Tibial artery (tissue), 4 donors: ENCODE measurements at places on chromosomes 16 and 17.

DNA sequence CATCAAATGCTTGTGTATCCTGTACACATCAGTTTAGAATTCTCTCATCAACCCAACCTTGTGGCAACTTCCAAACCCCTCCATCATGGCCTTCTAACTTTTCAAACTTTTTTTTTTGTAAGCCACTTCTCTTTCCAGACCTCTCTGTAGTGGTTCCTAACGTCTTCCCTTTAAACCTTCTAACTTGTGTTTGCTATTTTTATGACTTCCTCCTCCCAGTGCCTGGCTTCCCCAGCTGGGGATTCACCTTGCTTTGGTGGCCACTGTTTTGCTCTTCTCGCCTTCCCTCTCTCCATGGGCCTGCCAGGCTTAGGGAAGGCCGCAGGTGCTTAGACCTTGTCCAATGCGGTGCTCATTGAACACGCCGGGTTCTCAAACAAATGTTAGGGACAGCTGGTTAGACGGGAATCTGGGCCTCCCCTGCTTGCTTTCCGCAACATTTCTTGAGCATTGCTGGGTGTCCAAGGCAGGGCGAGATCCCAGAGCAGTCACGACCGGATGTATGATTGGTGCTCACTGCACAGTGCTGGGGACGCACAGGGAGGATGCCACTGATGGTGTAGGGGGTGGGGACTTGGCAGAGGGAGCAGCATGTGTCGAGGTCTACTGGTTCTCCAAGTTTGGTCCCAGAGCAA is 1.1 kb upstream of the XYLT2 start:
- DNase-seq = peak; percentile 59

GRCh38 chr17:57747221-57748017 is 2.3 kb upstream of the CCDC182 start:
- DNase-seq = no peak

- no peak for DNase-seq
Observed at GRCh38 chr17:57561072-57561861, 183.8 kb downstream of the CCDC182 start.

DNA sequence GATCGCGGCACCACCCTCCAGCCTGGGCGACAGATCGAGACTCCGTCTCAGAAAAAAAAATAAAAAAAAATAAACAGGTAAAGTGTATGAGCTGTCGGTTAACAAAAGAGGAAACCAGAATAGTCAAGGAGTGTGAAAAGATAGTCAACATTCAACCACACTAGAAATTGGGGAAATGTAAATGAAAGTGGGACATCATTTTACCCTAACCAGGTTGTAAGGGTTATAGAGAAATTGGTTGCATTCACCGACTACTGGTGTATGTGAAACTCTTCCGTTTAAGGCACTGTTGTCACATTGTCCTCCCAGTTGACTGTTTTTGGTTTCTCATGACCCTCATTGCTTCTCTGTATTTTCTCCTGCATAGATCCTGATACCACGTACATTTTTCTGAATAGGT is 62.8 kb downstream of the RABEP1 start:
- DNase-seq = no peak

GRCh38 chr17:55334285-55334684 is 69.5 kb downstream of the HLF start:
- no peak for DNase-seq

- DNase-seq = peak; percentile 48
Observed at GRCh38 chr16:55039931-55040330, 109.3 kb downstream of the IRX5 start.

GRCh38 chr16:70644763-70645597 is 1.4 kb upstream of the IL34 start:
- DNase-seq = no peak

- no peak for DNase-seq
Observed at GRCh38 chr17:66541461-66542128, 239.2 kb downstream of the PRKCA start.

DNA sequence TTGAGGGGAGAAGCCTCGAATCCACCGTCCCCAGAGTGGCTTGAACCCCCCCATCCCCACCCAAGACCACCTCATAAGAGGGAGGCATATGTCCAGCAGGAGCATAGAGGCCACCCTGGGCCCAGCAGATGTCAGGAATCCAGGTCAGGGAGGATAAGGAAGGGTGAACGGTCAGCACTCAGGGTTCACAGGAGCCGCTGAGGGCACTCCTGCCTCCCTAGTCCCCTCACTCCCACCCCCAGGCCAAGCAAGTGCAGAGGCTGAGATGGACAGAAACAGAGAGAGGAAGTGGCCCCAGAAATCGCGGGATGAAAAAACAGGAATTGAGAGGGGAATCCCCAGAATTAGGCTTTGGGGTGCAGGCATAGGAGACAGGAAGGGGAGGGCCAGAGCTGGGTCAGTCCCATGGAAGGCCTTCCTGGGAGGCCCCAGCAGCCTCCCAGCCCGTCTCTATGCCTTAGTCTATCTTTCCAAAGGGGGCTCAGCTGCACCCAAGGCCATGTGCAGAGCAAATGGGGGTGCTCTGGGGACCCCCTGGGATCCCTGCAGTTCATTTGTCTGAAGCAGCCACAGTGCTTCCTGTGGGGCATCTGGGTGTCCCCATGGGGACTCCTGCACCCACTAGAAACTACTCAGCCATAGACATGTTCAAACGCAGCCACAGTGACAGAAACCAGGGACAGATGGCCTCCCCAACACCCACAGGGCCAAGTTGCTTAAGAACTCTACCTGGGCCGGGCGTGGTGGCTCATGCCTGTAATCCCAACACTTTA is 1.7 kb downstream of the CMTM3 start:
- no peak for DNase-seq

GRCh38 chr17:80869481-80870145 is 122.0 kb upstream of the CHMP6 start:
- no peak for DNase-seq

DNA sequence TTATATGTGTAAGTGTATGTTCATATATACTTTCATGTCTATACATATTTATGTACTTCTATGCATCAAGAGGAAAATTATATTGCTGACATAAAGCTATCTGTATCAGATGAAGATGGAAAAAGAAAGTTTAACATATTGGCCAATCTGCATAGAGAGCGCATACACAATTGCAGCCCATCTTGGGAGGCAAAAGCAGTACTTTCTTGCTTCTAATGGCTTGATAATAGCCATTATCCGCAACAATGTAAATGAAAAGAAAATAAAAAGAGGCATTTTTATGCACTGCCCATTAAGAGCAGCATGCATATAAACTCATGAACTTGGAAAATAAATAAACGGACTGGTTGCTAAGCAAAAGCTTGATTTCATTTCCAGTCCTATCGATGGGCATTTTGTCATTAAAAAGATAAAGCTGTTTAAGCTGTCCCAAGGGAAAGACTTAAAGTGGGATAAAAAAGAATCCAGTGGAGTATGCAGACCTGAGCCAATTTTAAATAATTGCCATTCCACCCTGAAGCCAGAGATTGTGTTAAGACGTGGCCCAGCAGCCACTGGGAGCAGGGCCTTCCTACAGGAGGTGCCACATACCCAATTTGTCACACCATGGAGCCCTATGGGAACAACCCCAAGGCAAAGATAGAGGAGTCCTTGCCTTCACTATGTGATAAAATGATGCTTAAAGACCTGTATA is 183.6 kb upstream of the CDH11 start:
- DNase-seq = no peak

DNA sequence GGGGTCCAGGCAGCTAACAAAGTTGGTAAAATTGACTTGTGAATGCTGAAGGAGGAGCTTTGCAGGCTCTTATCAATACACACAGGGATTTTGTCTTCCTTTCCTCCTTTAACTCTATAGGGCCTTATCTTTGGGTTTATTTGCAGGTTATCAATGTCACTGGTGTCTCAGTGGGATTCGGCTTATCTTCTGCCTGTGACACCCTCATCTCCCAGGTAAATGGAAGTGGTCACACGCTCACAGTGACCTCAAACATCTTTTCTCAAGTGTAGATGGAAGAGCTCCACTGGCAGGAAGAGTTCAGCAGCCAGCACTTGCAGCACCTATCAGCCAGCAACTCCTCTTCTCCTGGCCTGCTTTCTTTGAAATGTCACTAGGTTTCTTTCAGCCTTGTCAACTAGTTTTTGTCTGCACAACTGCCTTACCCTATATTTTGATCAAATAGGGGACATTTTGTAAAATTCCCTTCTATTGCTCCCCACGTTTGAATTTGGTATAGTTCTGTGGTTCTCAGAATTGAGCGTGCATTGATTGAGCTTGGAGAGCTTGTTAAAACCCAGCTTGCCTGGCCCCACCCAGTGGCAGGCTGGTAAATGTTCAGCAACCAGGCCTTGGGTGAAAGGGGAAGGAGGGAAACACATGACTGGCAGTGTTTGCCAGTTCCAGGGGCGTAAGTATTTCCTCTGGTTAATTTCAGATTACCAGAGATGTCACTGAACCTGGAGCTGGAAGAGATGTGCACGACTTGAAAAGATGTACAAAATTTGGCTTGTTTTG is 12.8 kb downstream of the SLC47A1 start:
- DNase-seq = peak; percentile 77

DNA sequence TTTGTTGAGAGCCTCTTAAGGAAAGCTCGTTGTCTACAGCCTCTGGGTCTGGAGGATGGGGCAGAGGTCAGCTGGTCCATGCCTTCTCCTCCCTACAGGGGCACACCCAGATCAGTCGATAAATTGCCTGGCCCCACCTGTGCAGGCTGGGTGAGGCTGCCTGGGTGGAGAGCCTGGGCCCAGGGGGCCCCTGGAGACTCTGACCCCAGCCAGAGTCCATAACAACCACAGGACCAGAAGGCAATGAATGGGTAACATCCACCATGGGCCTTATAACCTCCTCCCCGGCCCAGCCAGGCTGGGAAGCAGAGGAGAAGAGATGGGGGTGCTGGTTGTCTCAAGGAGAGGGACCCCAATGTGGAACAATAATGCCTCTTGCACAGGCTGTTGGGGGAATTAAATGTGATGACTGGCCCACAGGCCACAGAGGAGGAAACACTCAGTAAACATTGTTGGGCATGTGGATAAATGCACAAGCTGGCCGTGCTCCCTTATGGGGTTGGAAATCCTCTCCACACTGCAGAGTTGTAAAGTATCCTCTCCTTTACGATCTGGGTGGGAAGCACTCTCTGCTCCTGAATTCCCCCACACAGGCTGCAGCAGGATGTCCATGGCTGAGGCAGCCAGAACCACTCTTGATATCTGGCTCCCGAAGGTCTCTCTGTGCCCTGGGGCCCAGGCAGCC is 56.7 kb upstream of the TOB1 start:
- no peak for DNase-seq

- DNase-seq = no peak
Observed at GRCh38 chr17:3754066-3754457, 30.4 kb downstream of the HASPIN start.

- no peak for DNase-seq
Observed at GRCh38 chr16:74909665-74910064, 75.3 kb downstream of the WDR59 start.

DNA sequence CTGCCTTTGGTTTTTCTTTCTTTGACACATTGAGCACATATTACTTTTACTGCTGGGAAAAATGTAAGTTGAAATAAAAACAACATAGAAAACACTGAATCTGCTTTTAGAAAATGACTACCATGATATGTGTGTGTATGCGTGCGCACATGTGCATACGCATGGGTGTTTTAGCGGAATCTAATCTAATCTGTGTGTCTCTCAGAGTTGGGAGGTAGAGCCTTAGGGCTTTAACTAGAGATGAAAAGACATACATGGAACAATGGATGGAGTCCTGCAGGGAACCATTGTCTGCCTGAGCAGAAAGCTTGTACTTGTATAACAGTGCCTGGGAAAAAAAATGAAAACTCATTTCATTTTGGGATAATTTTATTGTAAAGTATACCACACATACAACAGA is 12.4 kb downstream of the SLFN5 start:
- no peak for DNase-seq

- DNase-seq = no peak
Observed at GRCh38 chr17:951325-952132, 28.0 kb downstream of the NXN start.

DNA sequence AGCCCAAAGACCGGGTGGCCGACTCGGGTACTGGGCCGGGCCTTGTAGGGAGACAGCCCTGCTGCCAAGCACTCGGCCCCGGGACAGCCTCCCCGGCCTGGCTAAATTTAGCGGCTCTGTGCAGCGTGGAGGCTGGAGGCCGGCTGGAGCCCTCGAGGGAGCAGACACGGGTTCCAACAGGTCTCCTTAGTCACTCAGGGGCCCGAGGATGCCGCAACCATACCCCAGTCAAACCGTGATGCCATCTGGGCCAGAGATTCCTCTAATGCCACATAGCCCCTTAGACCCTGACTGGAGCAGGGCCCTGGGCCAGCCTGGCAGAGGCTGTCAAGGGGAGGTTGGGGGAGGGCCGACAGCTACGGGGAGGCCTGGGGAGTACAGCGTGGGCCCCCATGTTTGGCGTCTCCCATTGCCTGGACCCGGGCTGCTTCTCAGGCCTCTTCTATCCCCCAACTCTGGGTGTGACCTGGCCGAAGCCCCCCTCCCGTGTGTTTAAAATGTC is 2.9 kb upstream of the P2RX1 start:
- DNase-seq = peak; percentile 76
